ENCODE measurements at places on chromosomes 2 and 18.

GRCh38 chr2:29834624-29835023, 86.8 kb downstream of the ALK start:
- no peak for DNase-seq

- DNase-seq: no peak
Measured at GRCh38 chr2:188534875-188535274, 243.2 kb downstream of the GULP1 start.

DNA sequence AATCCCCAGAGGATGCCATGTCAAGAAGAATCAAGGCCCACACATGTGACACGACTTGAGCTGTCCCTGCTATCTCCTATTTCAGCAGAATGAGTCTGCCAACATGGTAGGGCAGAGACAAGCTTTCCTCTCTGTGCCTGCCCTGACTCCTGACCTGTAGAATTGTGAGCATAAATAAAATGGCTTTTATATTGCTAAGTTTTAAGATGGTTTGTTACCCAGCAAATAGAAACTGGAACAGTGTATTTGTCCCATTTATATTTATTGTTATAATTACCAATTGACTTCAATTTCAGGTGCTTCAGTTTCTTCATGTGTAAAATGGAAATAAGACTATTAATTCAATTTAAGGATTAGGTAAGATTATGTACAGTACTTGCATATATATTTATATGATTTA, 90.5 kb downstream of the ASB1 start:
- no peak for DNase-seq

- DNase-seq: no peak
Measured at GRCh38 chr18:55485666-55486065, 102.3 kb downstream of the TCF4 start.

GRCh38 chr2:102892698-102893310, 131.0 kb downstream of the TMEM182 start:
- no peak for DNase-seq

All from hematopoietic multipotent progenitor cell (in vitro differentiated cells).